CD14-positive monocyte (primary cell): ENCODE measurements at places on chromosomes 1 and 21.

DNA sequence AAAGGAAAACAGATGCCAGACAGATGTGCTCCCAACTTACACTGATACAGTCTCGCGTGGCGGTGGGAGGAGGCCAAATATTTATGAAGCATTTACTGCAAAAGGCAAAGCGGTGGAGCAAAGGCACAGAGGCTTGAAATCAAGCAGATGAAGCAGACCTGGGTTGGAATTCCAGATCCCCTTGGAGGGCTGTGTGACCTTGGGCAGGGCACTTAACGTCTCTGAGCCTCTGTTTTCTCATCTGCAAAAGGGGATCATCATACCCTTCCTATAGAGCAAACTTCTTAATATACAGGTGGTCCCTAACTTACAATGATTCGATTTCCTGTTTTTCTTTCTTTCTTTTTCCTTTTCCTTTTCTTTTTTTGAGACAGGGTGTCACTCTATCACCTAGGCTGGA is 54.1 kb downstream of the IGSF21 start:
- DNase-seq = no peak

DNA sequence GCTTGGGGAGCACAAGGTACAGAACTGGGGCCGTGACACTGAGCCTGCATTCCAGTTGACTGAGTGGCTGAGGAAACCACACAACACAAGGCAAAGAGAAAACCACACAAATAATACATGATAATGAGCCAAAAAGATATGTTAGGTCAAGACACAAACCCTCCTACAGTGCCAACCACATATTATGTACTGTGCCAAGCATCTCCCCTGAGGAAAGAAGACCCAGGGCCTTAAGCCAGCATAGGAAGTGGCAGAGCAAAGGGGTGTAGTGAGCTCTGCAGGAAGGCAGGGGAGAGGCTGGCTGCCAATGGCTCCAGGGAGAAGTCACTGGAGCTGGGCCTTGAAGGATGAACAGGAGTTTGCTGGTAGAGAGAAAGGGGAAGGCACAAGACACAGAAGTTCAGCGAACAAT is 28.2 kb downstream of the CTNNBIP1 start:
- no peak for DNase-seq

- no peak for DNase-seq
Observed at GRCh38 chr1:3116560-3116959, 47.6 kb downstream of the PRDM16 start.

DNA sequence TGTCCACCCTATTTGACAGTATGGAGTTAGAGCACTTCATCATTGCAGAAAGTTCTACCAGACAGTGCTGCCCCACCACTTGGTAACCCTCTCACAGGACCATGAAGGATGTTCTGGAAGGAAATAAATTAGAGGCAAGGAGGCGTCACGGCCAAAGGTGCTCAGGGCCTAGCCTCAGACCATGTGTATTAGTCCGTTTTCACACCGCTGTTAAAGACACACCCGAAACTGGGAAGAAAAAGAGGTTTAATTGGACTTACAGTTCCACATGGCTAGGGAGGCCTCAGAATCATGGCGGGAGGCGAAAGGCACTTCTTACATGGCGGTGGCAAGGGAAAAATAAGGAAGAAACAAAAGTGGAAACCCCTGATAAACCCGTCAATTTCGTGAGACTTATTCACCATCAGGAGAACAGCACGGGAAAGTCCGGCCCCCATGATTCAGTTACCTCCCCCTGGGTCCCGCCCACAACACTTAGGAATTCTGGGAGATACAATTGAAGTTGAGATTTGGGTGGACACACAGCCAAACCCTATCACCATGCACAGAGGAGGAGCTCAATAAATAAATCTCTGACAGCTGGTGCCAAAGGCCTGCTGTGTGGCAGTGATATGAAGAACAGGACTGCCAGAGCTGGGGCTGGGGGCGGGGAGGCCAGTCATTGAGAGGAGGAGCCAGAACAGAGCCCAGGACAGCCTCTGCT is 75.8 kb downstream of the FHAD1 start:
- no peak for DNase-seq

DNA sequence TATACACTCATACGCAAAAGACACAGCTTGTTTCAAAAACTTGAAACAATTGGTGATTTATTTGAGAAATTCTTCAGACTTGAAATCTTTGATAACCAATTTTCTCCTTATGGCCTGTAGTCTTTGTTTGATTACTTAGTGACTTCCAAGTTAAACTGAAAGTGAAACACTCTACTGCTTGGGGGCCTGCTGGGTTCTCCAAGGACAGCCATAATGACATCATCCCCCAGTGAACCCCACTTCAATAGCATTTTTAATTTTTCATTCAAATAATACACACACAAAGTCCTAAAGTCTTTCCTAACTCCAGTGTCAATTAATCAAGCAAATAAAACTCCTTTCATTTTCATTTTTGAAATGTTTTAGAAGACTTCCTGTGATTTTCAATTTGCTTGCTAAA is 59.2 kb downstream of the KRTAP19-8 start:
- DNase-seq = no peak

DNA sequence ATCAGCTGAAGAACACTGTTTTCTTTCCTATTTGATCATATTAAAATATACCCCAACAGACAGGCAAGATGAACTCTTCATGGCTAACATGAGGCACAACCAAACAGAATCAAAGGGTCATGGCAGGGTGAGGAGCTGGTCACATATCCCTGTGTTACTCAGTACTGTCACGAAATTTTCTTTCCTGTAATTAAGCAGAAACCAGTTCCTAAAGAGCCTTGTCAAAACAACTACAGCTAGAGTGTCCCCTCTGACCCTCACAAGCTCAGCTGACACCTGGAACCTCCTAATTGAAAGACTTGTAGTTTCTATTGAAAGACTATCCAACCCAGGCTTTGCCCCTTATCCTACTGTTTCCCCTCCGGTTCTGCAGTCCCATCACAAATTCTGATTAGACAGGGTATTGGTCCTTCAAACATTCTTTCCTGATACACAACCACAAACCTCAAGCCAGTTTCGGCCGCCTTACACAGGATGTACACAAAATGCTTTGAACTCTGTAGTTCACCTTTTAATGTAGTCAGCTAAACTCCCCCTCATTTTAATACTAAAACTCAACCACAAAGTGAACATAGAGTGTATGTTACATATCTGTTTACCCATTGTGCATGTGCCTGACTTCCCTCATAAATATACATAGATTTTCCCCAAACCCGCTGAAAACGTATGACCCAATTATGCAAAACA is 651.9 kb downstream of the MRPL39 start:
- no peak for DNase-seq

DNA sequence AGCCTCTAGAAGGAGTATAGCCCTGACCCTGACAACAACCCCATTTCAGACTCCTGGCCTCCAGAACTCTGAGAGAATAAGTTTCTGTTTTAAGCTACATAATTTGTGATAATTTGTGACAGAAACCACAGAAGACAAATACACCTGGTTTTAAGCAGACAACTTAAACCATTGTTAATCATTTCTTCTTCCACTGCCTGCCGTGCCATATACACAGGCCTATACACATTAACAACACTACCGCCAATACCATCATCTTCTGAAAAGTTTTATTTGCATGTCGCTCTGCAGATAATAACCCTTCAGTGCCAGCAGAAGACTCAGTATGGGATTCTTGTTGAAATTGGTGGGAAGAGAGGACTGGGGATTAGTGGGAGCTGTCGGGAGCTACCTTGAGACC is 39.9 kb upstream of the KRTAP19-8 start:
- no peak for DNase-seq

- no peak for DNase-seq
Observed at GRCh38 chr1:219202567-219202966, 28.9 kb downstream of the LYPLAL1 start.

DNA sequence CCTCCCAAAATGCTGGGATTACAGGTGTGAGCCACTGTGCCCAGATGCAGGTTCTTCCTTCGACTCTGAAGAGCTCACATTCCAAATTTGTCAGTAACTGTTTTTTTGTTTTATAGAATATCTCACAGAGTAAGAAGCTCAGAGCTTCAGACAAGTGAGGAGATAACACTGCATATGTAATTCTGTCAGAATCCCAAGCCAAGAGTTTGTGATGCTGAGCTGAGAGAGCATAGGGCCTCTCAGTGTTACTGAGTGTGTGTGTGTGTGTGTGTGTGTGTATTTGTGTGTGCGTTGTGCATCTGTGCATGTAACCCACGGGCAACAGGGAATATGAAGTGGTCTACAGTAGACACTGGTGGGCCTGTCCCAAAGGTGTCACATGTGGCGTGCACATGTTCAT is 15.2 kb upstream of the TNR start:
- no peak for DNase-seq

DNA sequence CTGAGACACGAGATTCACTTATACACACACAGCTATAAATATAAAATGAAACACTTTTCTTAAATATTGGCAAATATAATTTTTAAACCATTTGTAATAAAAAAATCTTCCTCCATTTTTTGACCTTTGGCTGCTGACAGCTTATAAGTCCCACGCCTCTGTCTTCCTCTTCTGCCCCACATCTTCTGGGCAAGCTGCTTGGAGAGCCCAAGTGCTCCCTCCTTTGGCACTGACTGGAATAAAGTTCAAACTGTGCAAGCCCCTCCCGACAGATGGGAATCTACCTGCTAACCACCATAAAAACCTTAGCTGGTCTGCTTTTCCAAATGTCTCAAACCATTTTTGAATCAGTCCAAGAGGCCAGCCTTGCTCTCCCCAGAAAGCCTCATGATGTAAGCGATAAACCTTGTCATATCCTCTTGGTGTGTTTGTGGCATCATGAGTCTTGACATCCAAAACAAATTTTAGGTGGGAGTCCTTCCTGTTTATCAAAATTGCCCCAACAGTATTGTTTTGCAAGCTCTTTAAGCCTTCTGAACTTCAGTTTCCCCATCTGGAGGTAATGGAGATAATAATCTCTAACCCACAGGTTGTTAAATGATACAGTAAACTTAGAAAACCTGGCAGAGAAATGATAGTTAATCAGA is 99.8 kb downstream of the SNX7 start:
- no peak for DNase-seq

DNA sequence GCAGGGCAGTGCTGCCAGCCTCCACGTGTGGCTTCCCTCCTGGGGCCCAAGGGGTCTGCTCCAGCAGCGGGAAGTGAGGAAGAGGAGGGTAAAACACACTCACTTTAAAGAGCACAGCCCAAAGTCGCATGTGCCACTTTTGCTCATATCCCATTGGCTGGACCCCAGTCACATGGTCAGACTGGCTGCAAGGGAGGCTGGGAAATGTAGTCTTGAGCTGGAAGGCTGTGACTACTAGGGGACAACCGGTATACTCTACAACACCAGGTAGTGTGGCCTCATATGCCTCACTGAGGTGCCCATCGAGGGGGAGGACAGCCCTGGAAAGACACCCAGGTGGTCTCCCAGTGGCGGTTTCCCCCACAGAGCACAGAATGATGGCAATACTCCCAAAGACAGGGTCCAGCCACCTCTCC is 45.2 kb downstream of the CAMK2N1 start:
- DNase-seq = peak; percentile 11

DNA sequence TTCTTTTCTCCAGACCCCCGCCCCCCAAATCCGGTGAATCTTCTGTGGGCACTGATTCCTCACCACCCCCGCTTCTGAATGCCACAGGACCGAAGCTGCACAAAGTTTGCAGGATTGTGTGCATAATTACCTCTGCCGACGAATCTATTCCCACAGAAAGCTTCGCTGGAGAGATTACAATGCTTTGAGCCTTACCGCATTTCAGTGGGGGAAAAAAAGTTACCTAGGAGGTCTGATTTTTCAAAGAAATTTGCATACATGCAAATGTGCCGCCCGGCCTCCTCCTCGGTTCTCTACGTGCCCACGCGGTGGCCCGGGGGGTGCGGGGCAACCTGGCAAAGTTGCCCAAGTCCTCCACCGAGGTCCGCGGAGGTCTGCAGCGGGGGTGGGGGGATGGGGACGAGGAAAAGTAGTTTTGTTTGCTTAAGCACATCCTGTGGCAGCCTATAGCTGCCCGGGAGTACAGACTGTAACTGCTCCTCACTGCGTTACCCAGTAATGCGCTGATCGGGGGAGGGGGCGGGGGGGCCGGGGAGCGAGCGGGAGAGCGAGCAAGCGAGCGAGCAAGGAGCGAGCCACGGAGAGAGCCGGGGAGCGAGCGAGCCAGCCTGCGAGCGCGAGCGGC is 563 bp upstream of the NFIA start:
- no peak for DNase-seq

DNA sequence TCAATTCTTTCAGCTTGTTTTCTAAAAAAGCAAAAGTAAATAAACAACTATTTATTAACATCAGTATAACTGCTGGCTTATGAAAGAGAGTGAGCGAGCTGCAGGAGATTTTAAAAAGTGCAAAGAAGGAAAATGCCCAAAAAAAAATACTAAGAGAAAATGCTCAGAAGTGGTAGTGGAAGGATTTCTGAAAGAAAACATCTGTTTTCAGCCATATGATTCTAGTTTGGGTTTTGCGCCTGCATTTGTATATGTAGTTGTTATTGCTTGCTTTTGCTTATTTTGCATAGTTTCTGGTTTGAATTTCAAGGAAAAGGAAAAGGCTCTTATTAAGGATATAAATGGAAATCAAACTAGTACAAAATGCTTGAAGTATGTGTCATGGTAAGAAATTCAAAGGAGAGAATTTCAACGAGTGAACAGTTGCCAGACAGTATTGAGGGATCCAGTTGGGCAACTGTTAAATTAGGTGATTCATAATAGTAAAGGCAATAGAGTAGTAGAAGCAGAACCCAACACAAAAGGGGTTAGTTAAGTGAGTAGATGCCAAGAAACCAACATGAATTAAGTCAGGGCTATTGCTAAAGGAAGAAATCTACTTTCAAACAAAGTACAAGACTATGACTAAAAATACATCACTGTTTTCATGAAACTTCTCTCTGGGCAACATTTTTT is 1.2 kb downstream of the GBP5 start:
- DNase-seq = peak; percentile 59

DNA sequence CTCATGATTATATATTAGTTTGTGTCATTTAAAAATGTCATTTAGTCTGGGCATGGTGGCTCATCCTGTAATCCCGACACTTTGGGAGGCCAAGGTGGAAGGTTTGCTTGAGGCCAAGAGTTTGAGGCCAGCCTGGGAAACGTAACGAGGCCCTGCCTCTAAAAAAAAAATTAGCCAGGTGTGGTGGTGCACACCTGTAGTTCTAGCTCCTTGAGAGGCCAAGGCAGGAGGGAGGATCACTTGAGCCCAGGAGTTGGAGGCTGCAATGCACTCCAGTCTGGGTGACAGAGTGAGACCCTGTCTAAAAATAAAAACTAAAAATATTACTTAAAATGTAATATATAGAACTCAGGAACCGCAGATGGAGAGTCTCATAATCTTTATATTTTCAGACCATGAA is 34.6 kb downstream of the RUNX3 start:
- DNase-seq = no peak
